ENCODE measurements at places on chromosomes 4 and X. TPM values are rescaled to one million over a fixed set of nuclear protein-coding genes. Genes with fewer than 3 reads are reported as not detected.

DNA sequence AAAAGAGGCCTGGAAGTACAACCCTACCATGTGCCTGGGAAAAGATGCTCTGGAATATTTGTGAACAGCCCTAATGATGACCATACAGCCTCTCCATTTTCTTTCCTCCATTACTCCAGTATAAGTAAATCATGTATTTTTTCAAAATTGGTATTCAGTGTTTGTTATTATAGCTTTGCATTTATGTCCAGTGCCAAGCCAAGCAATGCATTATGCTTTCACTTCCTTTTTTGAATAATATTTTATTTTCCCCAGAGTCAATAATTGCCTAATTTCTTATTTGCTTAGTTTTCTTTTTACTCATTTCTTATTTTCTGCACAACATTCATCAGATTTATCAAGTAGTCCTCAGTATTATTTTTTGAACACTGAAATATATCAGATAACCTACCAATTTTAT, 49.3 kb upstream of the EOLA2 start:
- DNase-seq: no peak

DNA sequence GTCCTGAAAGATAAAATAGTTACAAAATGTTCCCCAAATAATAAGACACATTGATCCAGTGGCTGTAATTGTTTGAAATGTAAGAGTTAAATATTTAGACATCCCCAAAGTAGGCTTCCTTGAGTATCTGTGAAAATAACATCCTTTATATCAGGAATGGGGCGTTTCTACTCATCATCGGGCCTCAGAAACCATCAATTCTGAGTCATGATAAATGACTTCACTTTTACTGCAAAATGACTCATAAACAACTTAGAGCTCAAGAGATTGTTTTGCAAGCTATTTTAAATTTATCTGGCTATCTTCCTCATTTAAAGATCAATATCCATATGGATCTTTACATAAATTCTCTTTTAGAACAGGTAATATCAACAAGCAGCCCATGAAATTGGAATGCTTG, 369.4 kb upstream of the CNKSR2 start:
- no peak for DNase-seq

GRCh38 chr4:82984459-82984858, 26.2 kb downstream of the LIN54 start:
- no peak for DNase-seq

DNA sequence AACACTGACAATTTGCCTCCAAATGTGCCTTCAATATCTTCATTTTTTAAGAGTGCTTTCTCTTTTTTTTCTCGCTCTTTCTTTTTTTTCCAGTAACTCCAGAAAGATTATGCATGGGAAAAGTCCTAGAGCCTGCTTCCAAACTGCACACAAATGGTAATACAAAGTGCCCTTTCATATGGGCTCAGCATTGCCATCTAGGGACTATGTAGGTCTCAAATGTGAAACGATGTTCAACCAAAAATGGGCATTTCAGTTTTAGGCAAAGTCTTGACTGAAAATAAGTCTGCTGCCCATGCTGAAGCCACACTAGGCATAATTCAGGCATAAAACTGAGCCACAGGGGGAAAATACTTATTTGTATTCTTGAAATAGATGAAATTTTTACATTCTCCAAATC, 65.6 kb downstream of the SYNPO2 start:
- DNase-seq: no peak

DNA sequence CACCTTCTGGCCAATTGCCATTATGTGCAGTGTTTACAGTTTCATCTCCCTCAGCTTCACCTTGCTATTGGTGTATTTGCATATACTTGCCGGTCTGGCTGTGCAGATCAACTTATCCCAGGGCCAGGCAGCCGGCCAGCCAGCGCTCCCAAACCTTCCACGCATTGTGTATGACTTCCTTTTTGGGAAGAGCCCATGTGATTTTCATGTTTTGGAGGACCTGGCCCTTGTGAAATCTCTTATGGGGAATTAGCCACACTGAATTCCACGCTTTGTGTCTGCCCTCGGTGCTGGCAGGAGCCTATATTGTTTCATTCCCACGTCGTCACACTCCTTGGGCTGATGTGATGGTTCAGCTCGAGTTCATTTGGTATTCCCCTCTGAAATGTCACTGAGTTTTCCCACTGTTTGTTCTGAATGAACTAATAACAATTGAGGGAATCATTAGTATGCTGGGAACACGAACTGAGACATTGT, 6.0 kb upstream of the PDLIM3 start:
- no peak for DNase-seq

DNA sequence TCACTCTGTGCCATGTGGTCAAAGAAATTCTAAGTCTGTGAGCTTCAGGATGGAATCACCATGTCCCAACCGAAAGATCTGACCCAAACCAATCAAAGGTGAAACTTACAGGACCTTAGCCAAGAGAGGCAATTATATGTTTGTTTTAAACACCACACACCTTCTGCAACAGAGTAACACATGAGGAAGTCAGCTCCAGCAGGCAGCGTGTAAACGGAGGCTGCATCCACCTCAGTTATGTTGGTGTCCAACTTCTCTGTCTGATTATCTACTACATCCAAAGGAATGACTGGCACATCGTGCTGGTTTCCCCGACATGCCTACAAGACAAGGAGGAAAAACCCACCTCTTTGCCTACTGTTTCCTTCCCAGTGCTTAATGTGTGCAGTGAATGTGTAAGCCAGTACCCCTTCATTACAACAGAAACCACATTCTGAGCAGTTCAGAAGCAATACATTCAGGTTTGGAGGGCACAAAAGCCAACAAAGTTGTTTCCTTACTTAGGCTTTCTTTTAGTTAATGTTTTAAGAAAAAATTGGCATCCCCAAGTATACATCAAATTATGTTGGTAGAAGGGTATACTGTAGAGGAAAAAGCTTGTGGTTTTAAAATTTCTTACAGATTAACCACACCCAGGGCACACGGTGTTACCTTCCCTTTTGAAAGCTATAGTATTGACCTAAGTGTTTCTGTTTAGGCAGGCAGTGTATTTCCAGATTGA, 12.4 kb downstream of the CASP6 start:
- DNase-seq: no peak

Gene NUDT10
- total RNA-seq: 1.8 TPM

Gene USP17L17
- not detected for total RNA-seq

Gene PDZD4
- 4.3 TPM for total RNA-seq

All from lower leg skin (tissue), 4 donors.